ENCODE measurements at places on chromosomes 7 and 10.

GRCh38 chr7:505171-505570, 14.5 kb downstream of the PDGFA start:
- DNase-seq = no peak

GRCh38 chr10:5742116-5742515, 57.5 kb downstream of the TASOR2 start:
- DNase-seq = no peak

- no peak for DNase-seq
Measured at GRCh38 chr7:976901-977325, 1.6 kb upstream of the COX19 start.

DNA sequence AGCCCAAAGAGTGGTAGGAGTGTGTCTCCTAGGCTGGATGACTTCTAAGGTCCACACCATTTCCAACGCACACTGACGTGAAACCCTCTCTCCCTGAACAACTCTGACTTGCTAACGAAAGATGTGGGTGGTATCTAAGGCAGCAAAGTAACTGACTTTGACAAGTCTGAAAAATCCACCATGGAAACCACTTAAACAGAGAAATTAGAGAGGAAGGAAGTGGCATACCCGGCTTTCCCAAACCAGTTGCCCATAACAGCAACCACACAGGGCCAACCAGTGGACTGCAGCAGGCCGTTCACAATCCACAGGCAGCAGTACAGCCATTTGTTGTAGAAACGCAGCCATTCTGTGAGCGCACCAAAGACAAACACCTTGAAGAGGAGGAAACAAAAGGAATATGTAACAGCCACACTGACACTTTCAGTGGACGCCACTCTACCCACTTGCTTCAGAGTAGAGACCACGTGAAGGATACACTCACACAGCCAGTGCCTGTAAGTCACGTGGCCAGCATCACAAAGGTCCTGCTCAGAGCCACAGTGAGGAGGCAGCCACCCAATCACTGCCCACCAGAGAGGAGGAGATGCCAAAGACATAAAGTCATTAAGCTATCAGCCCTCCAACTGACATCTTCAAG, 39.8 kb downstream of the SLC37A3 start:
- peak; percentile 25 for DNase-seq

GRCh38 chr7:137342265-137342664, 1.3 kb downstream of the PTN start:
- no peak for DNase-seq

GRCh38 chr7:120550494-120551048, 277.6 kb downstream of the KCND2 start:
- DNase-seq = no peak

- no peak for DNase-seq
Measured at GRCh38 chr10:22621726-22622125, 92.7 kb downstream of the PIP4K2A start.

DNA sequence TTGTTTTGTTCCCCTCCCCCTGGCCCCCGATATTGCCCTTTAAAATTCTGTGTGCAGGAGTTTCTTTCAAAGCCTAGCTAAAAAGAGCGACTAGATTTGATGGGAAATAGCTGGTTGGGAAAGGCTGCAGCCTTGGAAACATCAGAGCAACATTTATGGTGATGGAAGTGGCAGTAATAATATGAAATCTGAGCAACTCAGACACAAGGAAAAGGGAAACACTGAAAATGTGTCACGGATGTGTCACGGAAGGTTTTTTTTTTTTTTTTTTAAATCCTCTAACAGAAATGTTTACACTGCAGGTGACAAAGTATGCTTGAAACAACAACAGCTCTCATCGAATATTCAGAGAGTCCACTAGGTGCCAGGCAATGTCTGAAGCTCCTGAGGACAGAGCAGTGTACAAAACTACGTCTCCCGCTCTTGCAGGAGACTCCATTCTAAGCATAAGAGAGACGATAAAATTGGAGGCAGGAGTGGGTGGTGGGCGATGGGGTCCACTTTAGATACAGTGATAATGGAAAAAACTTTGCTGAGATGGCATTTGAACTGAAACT, 143.0 kb downstream of the RSU1 start:
- DNase-seq = no peak

DNA sequence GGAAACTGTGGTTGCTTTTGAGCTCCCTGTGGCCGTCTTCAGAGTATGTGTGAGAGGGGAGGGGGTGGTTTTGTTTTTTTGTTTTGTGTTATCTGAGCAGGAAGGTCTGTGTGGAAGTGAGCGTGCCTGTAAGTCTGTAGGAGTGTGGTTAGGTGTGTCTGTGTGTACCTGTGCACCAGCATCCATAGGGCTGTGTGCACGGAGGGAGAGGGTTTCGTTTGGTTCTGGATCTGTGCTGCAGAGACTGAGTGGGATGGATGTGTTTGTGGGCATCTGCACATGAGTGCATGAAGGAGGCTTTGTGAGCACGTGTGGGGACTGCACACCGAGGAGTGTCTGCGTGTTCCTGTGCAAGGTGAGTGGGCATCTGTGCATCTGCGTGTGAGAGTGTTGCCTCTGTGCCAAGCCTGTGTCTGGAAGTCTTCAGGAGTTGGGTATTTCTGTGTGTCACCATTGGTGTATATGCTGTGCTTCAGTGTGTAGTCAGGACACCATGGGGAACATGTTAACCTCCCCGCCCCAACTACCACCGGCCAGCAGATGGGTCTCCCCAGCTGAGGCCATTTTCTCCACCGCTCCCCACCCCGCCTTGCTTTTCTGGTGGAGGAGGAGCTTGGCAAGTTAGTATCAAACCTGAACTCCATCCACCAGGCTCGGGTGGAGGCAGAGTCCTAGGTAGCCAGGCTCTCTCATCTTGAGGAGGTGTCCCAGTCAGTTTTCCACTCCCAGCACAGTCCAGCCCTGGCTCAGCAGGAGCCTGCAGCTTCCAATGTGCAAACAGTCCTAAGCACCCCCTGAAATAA, 7.1 kb upstream of the TLX1 start:
- no peak for DNase-seq

DNA sequence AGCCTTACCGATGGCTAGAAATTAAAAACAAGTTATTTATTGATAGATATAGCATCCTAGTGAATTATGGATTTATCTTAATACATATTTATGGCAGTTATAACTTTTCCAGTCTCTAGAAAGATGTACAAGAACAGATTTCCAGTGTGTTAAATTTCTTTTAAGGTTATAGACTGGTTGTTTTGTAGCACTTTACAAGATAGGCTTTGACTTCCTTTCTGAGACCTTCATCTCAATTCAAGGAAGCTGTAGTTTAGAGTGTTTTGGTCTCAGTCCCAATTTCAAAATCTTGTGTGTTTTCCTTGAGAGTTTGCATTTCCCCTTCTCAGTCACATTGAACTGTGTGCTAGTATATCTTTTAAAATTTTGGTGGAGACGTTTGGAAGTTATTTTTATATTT, 30.1 kb downstream of the PLEKHA1 start:
- no peak for DNase-seq

GRCh38 chr7:34734771-34735170, 76.8 kb downstream of the NPSR1 start:
- DNase-seq = no peak

DNA sequence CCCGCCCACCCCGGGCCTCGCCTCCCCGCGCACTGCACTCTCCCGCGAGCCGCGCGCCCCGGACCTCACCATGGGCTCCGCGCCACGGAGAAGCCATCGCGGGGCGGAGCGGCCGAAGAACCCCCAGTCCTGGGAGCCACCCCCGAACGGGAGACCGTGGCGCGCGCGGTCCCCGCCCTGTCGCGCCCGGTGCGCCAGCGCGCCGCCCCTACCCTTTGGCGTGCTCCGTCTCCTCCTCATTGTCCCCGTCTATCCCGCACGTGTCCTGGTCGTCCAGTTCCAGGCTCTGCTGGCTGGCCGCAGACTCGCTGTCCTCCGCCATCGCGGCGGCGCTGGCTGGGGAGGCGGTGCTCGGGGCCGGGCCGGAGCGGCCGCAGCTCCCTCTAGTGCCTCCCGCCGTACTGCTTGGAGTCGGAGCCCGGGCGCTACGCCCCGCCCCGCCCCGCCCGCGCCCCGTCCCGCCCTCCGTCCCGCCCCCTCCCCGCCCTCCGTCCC, at the start of gene NMT2:
Gene NMT2 (minus strand): TSS at position 403 of the 495 bp plus-strand sequence. CDS start 81 bp downstream, at position 322.
- no peak for DNase-seq

GRCh38 chr10:80493522-80494051, 39.5 kb downstream of the TSPAN14 start:
- no peak for DNase-seq

DNA sequence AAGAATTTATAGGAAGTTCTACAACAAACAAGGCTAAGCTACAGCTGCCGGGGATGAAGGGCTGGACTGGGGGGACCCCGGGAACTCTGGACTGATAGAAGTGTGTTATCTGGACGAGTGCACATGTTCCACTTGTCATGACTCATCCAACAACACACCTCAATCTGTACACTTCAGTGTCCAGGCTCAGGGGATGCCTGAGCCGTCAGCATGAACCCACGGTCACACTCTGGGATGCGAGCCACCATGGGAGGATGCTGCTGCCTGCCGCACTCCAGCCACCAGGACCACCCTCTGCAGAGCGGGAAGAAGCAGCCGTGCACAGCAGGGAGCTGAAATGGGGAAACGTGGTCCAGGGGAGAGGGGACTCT, 67.5 kb downstream of the MAD1L1 start:
- DNase-seq = no peak

DNA sequence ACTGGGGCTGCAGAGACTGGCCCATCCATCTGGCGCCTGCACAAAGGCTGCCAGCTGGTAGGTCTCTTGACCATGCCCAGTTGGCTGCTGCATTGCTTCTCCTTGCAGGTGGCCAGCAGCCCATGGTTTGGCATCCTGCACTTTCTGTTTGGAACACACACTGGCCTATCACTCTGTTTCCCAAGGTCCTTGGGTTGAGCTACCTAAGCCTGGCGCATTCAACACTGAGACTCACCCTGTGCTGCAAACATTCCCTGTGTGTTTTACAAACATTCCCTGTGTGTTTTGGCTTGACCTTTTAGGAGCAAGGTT, 55.5 kb downstream of the TACR2 start:
- no peak for DNase-seq

DNA sequence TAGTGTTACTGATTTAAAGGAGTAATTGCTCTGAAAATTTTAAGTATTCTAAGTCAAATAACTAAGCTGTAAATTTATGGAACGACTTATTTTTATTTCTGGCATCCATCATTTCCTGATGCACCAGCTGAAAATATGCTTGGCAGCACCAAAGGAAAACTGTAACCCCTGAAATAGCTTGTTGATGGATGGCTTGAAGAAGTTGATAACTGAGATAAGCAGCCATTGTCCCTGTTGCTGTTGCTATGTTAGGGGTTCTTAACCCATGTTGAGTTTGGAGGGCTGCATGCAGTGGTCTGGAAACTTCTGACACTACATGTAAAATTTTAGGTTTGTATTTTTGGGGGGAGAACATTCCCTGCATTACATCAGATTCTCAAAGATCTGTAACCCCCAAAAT, 30.6 kb downstream of the RPA3 start:
- no peak for DNase-seq

DNA sequence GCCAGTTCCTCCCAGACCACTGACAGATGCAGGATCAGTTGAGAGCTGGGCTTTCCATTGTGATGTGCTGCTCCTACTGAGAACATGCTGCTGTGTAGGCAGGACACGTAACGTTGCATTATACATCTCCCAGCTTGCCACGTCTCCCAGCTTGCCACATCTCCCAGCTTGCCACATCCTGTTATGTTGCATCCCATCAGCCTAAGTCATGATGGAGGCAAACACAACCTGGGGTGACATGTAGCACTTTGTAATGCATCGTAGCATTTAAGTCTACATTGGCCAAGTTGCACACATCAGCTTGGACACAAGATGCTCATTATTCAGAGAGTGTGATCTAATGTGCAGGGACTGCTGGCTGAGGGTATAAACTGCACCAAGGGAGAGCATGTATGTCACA, 73.3 kb upstream of the CHCHD3 start:
- DNase-seq = no peak

DNA sequence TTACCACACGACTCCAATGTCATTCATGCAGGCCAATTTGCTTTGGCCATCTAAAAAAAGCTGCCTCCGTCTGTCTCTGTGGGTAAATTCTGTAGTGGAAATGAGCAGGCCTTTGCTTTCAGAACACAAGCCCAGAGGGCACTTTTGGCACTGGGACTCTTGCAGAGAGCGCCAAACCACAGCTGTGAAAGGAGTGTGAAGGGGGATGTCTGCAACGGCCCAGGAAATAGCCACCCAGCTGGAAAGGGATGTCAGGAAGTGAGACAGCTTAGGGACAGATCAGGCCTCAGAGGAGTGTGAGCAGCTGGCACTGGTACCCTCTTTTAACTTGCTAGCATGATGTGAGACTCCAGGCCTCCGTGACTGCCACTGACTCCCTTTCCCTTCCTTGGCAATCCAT, 152.4 kb downstream of the DKK1 start:
- DNase-seq = no peak

- no peak for DNase-seq
Measured at GRCh38 chr7:106770191-106770590, 94.9 kb upstream of the PIK3CG start.

DNA sequence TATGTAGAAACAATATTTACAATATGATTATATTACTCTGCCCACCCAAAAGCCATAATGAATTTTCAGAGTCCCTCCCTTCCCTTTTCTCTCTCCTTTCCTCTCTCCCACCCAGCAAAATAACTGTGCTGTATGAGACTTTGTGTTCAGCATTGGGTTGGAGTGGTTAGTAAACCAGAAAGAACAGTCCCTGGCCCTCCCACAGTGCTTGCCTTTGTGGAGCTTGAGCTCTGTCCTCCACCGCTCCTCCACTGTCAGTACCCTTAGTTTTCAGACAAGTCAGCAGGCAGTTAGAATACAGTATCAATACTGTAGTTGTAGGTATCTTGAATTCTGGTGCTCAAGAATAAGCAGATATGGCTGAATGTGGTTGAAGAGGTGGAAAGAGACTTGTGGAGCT, 92.7 kb downstream of the CDK14 start:
- DNase-seq = no peak

- no peak for DNase-seq
Measured at GRCh38 chr7:111400088-111400487, 162.2 kb downstream of the IMMP2L start.

GRCh38 chr10:62475551-62475950, 101.4 kb downstream of the ZNF365 start:
- DNase-seq = no peak

GRCh38 chr10:13536674-13537366, 8.0 kb upstream of the BEND7 start:
- DNase-seq = peak; percentile 44

GRCh38 chr10:130715686-130716670, 579.8 kb downstream of the GLRX3 start:
- DNase-seq = no peak

DNA sequence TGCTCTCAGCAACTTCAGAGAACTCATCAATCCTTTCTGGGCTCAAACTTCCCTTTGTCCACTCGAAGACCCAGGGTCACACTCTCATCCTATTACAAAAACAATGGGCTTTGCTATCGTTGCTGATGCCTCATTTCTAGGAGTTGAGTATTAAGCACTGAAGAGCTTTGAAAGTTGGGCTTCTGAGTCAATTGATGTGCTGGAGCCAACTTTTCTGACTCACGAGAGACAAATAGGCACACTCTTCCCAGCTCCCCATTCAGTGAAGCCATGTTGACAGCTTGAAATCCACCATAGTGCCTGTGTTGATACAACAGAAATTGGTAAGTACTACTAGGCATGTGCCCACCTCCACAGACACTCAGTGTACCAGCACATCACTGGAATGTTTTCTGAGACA, 97.5 kb upstream of the PRSS58 start:
- no peak for DNase-seq
